ENCODE measurements at places on chromosomes 11 and 22.

- DNase-seq, result no peak
Observed at GRCh38 chr11:66548041-66548440, 1.3 kb downstream of the ACTN3 start.

DNA sequence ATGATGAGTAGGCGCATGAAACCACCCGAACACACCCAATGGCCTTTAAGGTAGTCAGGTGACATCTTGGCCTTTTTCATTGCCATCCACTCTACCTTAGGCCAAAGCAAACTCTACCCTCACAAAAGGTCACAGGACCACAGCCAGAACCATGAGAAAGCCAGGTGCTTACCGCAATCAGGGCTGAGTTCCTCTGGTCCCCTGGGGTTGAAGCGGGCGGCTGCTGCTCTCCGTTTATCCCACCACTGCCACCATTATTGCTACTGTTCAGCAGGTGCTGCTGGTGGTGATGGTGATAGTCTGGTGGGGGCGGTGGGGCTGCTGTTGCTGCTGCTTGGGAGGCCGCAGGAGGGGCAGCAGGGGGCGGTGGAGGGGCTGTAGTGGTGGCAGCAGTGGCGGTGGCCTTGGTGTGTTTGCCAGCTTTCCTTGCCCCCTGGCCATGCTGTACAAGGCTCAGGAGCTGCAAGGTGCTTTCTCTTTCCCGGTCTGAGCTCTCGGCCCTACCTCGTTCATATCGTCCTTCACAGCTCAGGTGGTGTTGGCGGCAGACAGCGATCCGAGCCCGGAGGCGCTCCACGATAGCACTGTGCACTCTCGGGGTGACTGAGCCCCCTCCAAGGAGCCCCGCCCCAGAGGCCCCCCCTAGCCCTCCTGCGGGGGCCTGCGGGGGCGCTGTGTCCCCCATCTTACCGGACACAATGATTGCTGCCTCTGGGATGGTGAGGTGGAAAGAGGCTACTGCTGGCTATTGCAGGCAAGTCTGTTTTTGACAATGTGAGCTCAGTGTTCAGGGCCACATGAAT, 1.6 kb downstream of the MAML2 start:
- no peak for DNase-seq

DNA sequence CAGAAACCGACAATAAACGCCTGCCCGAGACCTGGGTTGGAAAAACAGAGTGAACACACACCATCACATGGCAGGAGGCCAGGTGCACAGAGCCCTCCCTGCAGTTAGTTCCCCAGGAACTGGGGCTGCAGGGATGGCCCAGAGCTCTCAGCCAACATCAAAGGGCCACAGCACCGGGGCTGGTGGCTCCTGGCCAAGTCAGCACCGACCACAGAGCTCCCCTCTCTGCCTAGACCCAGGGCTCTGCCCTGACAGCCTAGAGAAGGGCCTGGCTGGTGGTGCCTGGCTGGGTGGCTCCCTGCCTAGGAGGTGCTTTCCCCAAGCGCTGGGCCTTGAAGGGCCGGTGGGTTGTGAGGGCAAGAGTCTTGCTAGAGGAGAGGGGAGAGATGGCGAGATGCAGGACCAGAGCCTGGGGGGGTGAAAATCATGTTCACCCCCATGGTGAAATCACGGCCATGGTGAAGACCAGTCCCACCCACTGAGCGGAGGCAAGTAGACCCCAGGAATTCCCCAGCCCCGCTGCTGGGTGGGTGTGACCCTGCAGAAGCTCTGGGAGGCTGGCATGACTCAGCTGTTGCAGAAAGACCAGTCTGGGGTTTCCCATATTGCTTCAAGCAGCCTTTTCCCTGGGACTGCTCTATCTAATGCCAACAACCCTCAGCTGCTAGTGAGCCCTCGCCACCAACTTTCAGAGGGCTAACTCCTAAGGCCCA, 7.2 kb upstream of the BID start:
- no peak for DNase-seq

- no peak for DNase-seq
Observed at GRCh38 chr22:41641854-41642253, 20.8 kb downstream of the XRCC6 start.

DNA sequence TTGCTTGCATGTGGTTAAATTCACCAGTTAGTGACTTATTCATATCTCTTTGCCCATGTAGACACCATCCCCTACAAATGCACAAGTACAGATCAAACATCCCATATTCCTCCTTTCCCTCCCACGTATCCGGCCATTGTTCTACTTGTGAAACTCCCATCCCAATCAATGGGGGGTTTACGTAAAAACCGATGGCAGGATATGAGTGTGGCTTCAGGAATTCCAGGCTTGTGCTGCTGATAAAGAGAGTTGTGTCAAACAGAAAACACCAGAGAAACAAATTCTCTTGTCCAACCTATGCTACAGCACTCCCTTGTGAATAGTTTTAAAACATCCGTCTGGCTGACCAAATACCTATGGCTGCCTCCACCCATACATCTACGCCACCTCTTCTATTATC, 15.5 kb downstream of the FLI1 start:
- no peak for DNase-seq

DNA sequence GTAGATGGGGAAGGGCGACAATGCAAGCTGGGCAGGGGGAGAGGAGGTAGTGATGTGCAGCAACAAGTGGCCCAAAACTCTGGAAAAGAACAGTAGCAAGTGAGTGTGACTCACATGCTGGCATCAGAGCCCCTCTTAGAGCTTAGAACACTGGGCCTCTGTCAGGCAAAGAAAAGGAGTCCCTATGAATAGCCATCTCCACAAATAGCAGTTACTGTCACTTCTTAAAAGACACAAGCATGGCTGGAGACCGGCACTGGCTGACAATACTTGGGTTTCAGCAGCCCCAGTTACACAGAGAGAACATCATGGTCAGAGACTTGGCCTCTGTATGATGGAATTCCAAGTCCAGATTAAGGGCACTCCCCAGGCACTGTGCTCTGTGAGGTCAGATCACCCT, 58.2 kb downstream of the PRCP start:
- DNase-seq, result no peak

GRCh38 chr11:71080239-71081097, 171.9 kb downstream of the SHANK2 start:
- no peak for DNase-seq

DNA sequence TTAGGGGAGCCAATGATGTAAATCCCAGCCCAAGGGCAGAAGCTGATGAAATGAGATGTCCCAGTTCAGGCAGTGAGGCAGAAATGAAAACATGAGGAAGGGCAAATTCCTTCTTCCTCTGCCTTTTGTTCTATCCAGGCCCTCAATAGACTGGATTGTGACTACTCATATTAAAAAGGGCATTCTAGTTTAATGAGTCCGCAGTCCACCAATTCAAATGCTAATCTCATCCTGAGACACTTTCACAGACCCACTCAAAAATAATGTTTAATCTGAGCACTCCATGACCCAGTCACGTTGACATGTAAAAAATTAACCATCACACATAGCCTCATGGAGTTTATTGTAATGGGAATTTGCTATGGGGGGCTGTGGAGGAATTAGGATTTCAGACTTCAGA, 717.9 kb downstream of the OPCML start:
- no peak for DNase-seq

- DNase-seq, result no peak
Observed at GRCh38 chr11:65791719-65792213, 4.9 kb downstream of the OVOL1 start.
